Renal cortical epithelial cell (primary cell): ENCODE measurements at places on chromosomes 6 and 20.
A peak's percentile ranks its signal among the peaks of the same experiment; 100 is the strongest.

GRCh38 chr6:147531321-147531720 is 22.8 kb downstream of the SAMD5 start:
- no peak for DNase-seq

- peak; percentile 97 for DNase-seq
Measured at GRCh38 chr20:17562804-17563305, 7.0 kb upstream of the DSTN start.

- DNase-seq = no peak
Measured at GRCh38 chr6:168028181-168028580, 30.7 kb downstream of the KIF25 start.

DNA sequence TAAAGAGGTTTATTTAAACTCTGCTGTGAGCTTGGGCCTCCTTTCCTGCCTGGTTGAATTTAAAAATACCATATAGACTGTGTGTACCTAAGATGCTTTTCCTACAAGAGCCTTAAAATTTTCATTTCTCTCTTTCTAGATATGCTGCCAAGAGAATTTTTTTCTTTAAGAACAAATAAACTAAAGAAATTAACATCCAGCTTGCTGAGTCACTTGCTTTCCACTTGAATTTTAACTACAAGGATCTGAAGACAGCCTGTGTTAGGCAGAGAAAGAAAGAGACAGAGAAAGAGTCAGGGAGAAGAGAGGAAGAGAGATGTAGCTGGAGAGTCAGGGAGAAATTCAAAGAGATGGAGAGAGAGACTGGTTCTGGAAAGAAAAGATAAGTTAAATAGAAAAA is 18.3 kb upstream of the SNAP25 start:
- no peak for DNase-seq

- DNase-seq = no peak
Measured at GRCh38 chr6:135322427-135323201, 141.5 kb downstream of the MYB start.

- peak; percentile 59 for DNase-seq
Measured at GRCh38 chr20:25178563-25179438, 16.7 kb upstream of the ENTPD6 start.

GRCh38 chr6:169236545-169236944 is 17.1 kb downstream of the THBS2 start:
- DNase-seq = no peak

DNA sequence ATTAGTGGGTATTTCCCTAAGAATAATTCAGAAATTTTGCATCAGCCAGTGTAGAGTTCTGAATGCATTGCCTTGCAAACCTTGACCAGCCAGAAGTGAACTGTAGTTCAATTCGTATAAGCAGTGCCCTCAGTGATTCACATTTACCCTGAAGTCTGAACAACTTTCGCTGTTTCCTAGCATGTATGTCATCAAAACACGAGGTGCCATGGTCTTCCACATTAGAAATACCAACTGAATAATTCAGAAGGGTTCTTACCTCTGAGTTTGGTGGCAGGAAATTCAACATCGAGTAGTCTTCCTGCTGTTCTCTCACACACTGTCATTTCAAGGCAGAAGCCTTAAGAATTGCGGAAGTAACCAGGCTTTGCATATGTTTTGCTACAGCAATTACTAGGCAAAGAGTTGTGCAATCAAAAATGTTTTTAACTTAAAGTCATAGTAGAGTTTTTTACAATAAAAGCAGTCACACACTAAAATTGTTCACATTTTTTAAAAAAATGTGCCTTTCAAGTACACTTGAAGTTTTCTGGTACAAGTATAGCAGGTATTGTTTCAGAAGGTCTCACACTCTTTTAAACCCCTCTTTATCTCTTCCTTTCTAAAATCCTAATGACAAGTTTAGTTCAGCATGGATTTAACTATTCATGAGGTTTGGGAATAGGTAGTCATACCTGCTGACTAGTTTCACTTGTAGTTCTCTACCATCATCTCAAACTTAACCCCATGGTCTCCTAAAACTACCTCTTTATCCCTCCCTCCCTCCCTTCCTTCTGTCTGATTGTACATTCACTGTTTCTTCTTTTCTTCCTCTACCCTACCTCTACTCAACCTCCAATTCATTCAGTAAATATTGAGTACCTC is 118.3 kb downstream of the STXBP5 start:
- no peak for DNase-seq

- no peak for DNase-seq
Measured at GRCh38 chr6:56914798-56915658, 39.9 kb upstream of the BEND6 start.

GRCh38 chr6:15506066-15506465 is 156.8 kb downstream of the DTNBP1 start:
- DNase-seq = no peak

DNA sequence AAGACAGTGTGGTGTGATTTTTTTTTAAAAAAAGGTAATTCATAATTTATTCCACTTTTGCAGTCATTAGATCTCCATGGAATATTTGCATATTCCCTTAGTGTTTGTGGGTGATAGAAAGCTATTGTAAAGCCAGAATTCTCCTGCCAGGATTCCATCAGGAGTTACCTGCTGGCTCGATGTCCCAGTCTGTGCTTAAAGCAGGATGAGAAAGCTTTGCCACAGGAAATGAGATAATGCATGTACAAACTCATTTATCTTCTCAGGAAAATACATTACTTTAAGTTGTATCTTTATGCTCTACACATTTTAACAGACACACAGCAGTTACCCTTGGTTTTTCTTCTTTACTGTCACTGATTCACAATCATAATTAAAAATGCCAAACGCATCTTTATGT is 553.0 kb downstream of the CD109 start:
- no peak for DNase-seq

DNA sequence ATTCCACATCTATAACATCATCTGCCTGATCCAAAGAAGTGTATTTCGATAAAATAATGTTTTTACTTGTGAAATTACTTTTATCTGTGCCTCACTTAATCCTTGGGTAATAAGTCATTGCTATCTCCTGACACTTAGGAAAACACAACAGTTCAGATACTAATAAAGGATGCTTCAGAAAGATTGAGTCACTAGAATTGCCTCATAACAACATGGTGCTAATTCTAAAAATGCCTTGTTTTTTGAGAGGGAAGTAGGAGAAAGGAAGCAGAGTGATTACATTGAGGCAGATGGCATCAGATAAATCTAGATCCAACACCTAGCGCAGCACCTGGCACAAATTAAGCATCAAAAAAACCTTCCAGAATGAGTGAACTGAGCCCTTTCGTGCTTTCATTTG is 69.0 kb downstream of the NCOA7 start:
- no peak for DNase-seq

DNA sequence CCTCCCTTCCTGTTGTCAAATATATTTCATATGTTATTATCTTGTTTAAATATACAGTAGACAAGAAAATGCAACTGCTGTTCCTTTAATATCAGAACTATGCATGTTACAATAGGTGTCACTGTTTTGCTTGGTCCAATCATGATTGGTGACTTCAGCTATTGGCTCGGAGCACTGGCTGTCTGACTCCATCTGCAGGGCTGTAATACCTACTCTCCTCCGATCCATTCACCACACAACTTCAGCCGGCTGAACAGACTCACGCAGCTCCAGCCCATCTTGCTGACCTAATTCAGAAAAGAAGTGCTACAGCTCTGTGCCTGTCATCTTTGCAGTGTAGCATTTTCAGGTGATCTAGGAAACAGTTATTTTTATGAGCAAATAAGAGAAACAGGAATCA is at the start of gene BTBD3:
TSS of gene BTBD3 (plus strand) at position 231 of the 400 bp plus-strand sequence. CDS start 383 bp downstream, outside the sequence.
- DNase-seq = peak; percentile 62

GRCh38 chr20:61391812-61392520 is 139.9 kb downstream of the CDH4 start:
- no peak for DNase-seq

GRCh38 chr20:32477594-32478512 is 107.3 kb downstream of the NOL4L start:
- DNase-seq = no peak

- DNase-seq = no peak
Measured at GRCh38 chr6:144336900-144337299, 51.8 kb downstream of the UTRN start.

DNA sequence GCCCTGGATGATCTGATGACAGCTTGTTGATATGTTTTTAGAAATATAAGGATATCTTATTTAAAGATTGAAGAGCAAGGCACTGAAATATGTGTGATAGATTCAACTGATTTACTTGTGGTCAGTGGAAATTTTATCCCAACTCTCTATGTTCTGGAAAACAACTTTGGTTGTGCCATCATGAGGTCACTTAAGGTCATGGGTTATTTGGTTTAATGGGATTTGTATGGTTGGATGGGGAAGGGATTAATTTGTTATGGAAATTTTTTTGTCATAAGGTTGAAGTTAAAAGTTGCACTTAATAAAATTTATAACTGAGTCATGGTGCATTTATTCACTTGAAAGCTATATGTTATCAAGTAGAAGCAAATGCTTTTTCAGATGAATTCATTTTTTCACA is 214.3 kb upstream of the LAMP5 start:
- DNase-seq = peak; percentile 22

DNA sequence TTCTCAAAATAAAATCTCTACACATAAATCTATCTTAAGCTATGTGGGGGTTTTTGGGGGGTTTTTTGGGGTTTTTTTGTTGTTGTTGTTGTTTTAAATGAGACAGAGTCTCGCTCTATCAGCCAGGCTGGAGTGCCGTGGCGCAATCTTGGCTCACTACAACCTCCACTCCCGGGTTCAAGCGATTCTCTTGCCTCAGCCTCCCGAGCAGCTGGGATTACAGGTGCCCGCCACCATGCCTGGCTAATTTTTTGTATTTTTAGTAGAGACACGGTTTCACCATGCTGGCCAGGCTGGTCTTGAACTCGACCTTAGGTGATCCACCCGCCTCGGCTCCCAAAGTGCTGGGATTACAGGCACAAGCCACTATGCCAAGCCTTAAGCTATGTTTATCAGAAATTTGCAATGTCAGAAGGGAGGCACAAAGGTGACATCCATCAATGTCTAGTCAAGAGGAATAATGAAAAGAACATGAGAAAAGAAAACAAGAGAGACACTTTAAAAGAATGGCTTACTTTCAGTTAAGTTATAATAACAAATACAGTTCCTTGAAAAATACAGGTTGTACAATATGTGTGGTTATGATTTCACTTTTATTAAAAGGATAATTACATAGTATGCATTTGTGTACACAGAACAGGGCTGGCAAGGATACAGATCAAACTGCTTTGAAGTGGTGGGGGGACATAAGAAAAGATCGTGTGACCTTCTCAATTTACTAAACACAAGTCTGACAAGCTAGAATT is 28.6 kb downstream of the SLC23A2 start:
- no peak for DNase-seq

GRCh38 chr6:44498436-44498835 is 110.9 kb downstream of the CDC5L start:
- no peak for DNase-seq

GRCh38 chr20:34525342-34525708 is 9.1 kb downstream of the DYNLRB1 start:
- DNase-seq = no peak

DNA sequence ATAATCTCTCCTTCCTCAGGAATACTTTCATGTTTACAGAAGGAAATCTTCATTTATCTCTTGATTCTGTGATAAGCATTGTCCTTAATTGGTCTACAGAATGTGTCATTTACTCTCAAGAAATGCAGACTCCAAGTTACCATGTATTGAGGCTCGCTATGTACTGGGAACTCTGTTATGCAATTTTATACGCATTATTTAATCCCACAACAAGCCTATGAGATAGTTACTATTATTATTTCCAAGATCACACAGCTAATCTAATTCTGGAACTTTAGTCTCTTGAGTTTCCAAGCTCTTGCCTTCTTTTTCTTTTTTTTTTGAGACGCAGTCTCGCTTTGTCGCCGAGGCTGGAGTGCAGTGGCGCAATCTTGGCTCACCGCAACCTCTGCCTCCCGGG is 30.0 kb upstream of the RAB23 start:
- DNase-seq = no peak

- peak; percentile 96 for DNase-seq
Measured at GRCh38 chr6:63560801-63561287, 11.4 kb upstream of the LOC128125822 start.

DNA sequence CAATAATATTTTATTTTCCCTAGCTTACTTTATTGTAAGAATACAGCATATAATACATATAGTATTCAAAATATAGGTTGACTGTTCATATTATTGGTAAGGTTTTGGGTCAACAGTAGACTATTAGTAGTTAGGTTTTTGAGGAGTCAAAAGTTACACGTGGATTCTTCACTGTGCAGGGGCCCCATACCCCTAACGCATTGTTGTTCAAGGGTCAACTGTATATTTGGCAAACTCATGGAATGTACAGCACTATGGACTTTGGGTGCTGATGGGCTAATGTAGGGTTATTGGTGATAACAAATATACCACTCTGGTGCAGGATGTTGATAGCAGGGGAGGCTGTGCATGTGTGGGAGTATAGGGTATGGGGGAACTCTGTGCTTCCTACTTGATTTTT is 397.2 kb downstream of the BCKDHB start:
- DNase-seq = no peak

DNA sequence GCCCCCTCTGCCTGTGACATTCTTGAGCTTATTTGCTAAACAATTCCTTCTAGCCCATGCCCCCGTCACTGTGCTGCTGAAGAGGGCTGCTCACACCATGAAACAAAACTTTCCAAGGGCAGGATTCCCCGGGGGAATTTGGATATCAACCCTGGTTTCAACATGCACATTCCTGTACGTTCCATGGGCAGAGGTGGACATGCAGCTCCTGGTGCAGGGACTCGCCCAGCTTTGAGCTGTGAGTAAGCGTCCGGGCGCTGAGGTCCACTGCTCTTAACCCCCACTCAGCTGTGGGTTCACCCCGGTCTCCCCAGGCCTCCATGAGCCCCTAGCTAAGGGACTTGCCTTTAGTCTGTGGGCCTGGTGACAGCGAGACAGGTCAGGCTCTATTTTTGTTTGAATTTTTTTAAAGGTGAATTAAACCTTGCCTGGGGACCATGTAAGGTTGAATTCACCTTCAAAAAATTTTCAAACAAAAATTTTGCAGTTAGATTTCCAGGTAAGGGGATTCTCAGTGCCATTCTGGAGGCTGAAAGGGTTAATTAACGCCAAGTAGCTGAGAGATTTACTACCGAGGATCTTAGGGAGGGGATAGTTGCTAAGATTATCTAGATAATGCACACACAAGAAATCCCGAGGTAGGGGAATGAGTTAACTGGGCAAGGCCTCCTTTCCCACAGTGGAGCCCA is 70.3 kb upstream of the SLC22A23 start:
- peak; percentile 65 for DNase-seq

GRCh38 chr6:21181866-21182265 is 411.7 kb upstream of the SOX4 start:
- no peak for DNase-seq

DNA sequence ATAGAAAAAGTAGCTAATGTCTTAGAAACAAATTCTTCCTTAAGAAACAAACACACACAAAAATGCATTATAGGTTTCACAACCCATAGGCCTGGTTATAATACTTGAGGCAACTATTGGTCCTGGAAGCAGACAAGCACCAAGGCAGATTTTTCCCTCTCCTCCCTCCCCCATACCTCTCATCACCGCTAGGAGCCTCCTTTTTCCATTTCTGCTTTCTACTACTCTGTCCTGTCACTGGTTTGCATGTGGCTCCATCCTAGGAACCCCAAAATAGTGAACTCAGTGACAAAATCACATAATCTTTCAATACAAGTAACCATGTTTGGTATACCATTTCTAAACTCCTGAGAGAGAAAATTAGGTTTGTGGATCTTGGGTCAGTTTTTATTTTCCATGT is 66.1 kb downstream of the HMGCLL1 start:
- no peak for DNase-seq
